Fibroblast of upper back skin (primary cell): ENCODE measurements at places on chromosomes 13 and 19.

GRCh38 chr19:35124098-35125060 lies 8.8 kb downstream of the FXYD3 start:
- DNase-seq = peak; percentile 96

GRCh38 chr19:46564701-46565100 lies 36.4 kb upstream of the CALM3 start:
- no peak for DNase-seq

GRCh38 chr13:78306519-78307206 lies 296.7 kb downstream of the POU4F1 start:
- DNase-seq = no peak

GRCh38 chr13:52852444-52852843 lies 4.0 kb upstream of the PCDH8 start:
- DNase-seq = no peak

GRCh38 chr19:30171795-30172612 lies 200.2 kb upstream of the ZNF536 start:
- DNase-seq = no peak

DNA sequence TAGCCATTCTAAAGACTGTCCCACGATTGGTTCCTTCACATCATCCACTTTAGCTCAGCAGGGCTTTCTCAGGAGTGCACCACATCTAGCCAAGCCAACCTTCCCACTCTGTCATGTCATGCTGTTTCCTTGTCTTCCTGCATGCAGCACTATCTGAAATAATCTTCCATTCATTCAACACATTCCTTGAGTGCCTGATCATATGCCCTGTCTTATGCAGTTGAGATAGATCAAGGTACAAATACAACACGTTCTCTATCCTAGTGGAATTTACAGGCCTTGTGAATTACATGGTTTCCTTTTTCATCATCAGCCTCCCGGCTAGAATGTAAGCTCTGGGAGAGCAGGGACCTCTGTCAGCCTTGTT lies 6.8 kb upstream of the MRPS31 start:
- DNase-seq = no peak

DNA sequence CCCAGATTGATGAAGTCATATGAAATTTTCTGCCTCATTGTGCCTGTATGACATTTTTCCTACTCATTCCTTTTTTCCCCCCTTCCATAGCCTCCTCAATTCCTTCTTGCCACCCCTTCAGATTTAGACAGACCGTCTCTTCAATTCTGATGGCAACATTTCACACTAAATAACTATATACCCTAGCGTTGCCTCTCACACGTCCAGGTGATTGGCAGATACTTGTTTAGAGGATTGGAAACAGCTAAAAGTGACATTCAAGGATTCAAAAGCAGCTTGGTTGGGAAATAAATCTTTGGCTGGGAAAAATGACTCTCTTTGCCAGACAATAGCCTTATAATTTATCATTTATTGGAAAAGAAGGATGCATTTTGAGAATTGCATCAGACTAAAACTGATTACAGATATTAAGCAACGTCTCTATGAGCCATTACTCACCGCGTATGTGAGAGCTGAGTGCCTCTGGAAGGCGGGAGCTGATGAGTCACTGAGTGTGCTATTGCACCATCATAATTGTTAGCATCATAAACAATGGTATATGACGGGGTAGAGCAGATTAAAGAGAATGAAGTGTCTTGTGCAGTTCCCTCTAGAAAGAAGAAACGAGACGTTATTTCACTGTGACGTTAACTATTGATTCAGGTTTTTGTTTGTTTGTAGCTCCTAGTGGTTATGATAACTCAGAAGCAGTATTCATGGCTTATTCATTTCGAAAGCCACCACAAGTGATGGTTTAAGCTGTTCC lies 61.1 kb upstream of the FAM216B start:
- DNase-seq = peak; percentile 98

DNA sequence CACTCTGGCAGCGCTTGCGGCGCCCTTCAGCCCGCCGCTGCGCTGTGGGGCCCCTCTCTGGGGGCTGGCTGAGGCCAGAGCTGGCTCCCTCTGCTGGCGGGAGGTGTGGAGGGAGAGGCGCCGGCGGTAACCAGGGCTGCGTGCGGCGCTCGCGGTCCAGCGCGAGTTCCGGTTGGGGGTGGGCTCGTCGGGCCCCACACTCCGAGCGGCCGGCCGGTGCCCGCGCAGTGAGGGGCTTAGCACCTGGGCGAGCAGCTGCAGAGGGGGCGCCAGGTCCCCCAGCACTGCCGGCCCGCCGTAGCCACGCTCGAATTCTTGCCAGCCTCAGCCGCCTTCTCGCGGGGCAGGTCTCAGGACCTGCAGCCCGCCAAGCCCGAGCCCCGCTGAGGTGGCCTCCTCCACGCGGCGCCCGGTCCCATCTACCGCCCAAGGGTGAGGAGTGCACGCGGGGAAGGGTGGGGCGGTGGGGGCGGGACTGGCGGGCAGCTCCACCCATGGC lies 879.0 kb upstream of the SLITRK5 start:
- DNase-seq = no peak

GRCh38 chr13:24234200-24234915 lies 73.8 kb downstream of the SPATA13 start:
- no peak for DNase-seq

DNA sequence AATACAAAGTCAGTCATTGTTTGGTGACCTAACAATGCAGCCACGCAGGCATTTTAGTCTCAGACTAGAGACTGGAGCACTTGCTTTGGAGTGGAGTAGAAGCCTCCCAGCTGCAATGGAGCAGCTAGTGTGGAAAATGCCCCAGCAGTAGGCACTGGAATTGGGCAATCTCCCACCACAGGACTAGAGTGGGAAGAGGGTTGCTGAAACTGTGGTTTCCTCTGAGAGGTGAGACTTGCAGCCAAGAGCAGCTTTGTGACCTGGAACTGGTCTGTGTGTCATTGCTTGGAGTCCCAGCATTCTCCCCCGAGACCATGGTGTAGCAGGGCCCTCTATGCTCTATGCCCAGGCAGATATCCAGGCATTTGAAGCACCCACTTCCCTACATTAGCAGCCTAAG lies 556.3 kb downstream of the UQCRFS1 start:
- DNase-seq = no peak

DNA sequence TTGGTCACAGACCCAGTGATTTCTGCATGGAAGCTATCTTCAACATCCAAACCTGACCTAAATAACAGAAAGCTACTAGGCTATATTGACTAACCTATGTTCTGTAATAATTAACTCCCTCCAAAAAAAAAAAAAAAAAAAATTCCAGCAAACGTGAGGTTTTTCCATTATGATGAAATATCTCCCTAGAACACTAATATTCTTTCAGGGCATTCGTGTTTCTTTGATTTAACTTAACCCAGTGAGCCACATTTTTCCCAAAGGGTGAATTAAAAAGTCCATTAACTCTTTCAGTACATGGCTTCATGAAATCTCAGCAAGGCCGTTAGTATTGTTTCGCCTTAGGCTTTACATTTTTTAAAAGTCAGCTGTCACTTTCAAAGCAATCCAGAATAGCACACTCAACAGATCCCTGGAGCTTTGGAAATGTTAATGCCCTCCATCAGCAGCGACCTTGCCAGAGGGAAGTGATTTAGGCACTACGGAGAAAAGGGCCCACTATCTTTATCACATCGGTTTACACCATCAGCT lies 175.8 kb downstream of the DCT start:
- DNase-seq = no peak

DNA sequence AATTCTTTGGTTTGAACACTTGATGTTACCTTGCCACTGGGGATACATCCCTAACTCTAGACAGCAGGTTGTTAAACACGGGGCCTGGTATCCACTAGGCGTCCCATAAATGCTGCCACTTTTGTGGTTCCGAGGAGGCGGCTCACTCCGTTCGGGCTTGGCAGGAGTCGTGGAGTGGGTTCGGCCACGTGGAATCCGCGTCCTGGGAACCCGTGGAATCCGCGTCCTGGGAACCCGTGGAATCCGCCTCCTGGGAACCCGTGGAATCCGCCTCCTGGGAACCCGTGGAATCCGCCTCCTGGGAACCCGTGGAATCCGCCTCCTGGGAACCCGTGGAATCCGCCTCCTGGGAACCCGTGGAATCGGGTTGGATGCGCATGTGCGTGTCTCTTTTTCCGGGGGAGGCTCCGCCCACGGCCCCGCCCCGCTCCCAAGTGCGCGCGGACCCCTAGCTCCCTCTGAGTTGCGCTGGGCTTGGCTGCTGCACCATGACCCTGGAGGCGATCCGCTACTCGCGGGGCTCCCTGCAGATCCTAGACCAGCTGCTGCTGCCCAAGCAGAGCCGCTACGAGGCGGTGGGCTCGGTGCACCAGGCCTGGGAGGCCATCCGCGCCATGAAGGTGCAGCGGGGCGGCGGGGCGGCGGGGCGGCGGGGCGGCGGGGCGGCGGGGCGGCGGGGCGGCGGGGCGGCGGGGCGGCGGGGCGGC lies at the start of gene MRI1:
MRI1 (plus strand) TSS at position 422 of the 707 bp plus-strand sequence; CDS start at position 489, 67 bp downstream.
- DNase-seq = peak; percentile 67

- DNase-seq = peak; percentile 37
Observed at GRCh38 chr19:16417660-16418596, 53.8 kb downstream of the EPS15L1 start.

DNA sequence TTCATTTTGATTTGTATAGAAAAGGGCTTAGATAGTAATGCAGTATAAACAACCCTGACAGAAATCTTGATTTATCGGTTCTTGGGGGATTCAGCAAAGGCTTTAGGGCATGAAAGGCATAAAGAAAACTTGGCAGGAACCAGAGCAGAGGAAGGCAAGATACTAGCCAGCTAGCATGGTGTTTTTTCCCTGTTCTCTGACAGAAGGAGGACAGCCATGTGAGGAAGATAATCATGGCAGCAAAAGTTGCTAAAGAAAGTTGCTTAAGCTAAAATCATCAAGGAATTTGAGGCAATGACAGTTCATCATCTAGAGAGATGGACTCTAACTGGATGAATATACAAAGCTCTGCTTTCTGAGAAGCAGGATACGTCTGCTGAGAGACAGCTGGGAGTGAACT lies 294.1 kb downstream of the KCNRG start:
- no peak for DNase-seq

DNA sequence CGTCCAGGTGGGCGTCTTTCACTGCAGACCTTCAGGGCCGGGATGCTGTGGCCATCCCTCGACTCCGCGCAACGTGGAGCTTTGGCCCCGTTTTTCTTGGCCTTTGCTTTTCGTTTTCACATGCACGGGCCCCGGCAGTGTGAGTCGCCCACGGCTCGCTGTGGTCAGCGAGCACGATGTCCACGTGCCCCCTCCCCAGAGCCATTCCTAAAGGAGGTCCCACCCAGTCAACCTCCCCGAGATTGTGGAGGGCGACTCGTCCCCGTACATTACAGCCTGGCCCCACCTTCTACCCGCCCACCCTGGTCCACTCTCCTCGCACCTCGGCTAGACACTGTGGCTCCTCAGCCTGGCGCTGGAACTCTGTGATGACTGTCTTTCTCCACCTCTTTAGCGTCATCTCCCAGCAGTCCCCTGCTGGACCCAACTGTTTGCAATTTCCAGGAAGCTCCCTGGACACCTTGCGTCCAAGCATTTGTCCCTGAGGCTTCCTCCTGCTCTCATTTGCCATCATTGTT lies 405 bp downstream of the ZNF446 start:
- no peak for DNase-seq

DNA sequence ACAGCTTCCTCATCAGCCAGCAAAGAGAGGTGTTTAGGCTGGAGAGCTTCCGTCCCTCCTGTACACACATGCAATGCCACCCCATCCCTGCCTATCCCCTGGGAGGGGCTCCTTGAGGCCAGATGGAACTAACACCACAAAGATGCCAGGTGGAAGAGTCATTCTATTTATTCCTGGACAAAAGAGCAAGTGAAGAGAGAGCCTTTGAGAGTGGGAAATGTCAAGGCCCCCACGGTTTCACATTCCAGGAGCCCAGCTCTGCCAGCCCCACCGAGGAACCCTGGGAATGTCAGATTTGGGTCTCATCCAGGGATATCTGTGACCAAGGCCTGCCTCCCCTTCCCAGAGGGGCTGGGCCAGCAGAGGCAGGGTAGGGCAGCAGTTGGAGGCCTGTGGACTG lies 30.8 kb upstream of the IGFL1 start:
- DNase-seq = no peak

- no peak for DNase-seq
Observed at GRCh38 chr19:44912854-44913253, 1.6 kb upstream of the APOC1 start.

GRCh38 chr19:33343859-33344572 lies 29.5 kb upstream of the CEBPG start:
- peak; percentile 9 for DNase-seq

DNA sequence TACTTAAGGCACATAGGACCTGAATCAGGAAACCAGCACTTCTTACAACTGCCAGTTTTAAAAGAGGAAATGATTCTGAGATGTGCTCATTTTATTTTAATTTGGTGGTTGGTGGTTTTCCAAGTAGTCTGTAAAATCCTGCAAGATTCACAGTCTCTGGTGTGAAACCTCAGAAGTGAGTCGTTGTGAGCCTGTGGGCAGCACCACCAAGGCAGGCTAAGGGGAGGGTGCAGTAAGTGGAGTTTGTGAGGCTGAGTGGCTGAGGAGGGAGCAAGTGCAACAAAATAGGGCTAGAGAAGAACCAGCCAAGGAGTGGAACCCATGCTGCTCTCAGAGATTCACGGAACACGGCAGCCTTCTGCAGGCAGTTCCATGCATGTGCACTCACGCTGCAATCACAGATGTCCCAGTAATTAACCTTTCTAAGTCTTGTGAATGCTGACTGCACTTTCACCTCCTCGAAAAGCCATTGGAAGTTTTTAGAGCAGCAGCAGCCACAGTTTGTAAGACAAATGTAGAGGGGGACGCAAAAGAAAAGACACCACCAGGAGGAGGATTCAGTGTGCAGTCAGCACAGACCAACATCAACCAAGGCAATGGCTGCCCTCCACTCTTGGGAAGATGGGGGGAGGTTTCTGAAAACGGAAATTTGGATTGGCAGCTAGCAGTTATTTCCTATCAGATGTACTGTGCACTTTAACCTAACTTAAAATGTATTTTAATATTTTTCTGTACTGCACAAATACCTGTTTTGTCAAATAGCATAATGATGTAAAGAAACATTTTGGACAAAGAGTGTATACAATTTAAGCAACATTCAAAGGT lies 44.9 kb downstream of the ESD start:
- DNase-seq = peak; percentile 66

DNA sequence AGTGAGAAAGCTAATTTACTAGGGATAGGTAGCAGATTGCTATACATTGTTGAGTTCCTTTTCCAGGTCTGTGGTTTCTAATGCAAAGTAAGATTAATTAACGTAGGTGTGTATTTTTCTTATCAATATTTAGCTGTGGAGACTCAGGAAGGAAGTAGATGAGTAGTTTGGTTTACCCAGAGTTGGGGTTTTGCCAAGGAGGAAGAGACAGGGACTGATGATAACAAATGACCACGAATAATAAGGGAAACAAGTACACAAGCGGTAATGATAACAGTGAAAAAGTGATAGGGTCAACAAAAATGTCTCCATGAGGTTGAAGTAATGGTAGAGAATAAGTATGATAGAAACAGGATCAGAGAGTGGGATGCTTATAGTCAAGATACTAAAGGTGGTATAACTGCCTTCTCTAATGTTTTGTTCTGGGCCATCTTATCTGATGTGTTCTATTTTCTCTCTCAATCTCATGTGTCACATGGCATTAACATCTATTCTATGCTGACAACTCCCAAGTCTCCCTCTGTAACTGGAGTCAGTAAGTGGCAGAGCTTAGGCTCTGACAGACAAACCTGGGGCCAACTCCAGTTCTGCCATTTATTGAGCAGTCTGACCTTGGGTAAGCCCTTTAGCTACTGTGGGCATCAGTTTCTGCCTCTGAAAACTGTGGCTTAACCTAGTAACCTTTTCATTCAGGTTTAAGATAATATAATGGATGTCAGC lies 8.8 kb downstream of the OBI1 start:
- DNase-seq = no peak

- DNase-seq = peak; percentile 78
Observed at GRCh38 chr13:104984296-104984818, 1551.1 kb downstream of the EFNB2 start.

GRCh38 chr19:33878910-33879810 lies 82.5 kb downstream of the KCTD15 start:
- no peak for DNase-seq
